Right atrium auricular region (tissue), 2 donors: ENCODE measurements at places on chromosomes 3 and 15. TPM values are rescaled to one million over a fixed set of nuclear protein-coding genes. Genes with fewer than 3 reads are reported as not detected.

The ARPP19 gene
- total RNA-seq: 82.7 TPM

The SPINK8 gene
- not detected for total RNA-seq

DNA sequence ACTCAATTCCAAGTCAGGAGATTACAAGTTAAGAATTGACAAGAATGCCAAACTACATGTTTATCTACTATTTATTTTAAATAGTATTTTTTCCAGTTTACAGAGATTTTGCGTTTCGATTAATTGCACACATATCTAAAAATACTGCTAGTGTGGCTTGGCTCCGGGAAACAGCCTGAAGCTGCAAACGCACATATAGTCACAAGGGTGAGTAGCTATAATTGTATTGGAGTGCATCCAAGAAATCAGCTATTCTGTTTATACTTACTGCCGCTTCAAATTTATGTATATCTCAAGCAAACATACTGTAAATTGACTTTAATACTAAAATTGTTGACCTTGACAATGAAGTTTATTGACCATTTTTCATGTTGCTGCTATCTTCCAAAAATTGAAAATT, 77.0 kb upstream of the PLSCR5 start:
- no peaks in the 10 kb centered on the region for H3K36me3 ChIP-seq
- H3K27ac ChIP-seq: no peak overlapping the region
- no peaks in the 10 kb centered on the region for H3K27me3 ChIP-seq
- no peaks in the 10 kb centered on the region for H3K4me1 ChIP-seq
- H3K4me3 ChIP-seq: no peak overlapping the region
- DNase-seq: no peak

DNA sequence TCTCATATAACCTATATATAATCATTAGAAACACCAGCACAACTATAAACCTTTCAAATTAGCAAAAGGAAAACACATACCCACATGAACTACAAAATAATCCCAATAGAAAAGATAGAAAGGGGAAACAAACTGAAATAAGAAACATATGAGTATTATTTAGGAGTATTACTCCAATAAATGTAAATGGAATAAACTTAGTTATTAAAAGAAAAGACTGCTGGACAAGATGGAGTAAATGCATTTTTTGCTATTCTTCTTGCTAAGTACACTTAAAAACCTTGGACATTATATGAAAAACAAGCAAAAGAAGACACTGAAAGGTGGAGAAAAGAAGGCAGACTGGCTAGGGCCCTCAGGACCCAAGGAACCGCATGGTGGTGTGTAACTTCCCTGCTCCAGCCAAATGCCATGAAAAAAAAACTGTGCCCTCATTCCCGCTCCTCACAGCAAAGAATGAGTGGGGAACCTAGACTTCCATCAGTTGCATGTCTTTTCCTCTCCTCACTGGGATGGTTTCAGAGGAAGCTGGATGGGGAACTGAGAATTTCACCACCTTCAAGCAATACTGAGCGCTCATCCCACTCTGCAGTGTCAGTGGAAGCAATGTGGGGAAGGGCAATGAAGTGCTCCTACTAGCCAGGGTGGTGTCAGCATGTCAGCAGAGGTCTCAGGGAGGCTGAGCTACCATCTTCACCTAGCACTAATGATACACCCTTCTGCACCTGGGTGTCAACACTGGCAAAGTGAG, 43.7 kb upstream of the ADAMTS17 start:
- H3K27ac ChIP-seq: no peak overlapping the region
- no peaks in the 10 kb centered on the region for H3K36me3 ChIP-seq
- no peak overlapping the region for H3K4me3 ChIP-seq
- H3K4me1 ChIP-seq: no peaks in the 10 kb centered on the region
- no peaks in the 10 kb centered on the region for H3K27me3 ChIP-seq
